ENCODE measurements at places on chromosomes 3 and 15.

- peak; percentile 29 for DNase-seq
Measured at GRCh38 chr15:36883713-36884517, 216.4 kb downstream of the MEIS2 start.

DNA sequence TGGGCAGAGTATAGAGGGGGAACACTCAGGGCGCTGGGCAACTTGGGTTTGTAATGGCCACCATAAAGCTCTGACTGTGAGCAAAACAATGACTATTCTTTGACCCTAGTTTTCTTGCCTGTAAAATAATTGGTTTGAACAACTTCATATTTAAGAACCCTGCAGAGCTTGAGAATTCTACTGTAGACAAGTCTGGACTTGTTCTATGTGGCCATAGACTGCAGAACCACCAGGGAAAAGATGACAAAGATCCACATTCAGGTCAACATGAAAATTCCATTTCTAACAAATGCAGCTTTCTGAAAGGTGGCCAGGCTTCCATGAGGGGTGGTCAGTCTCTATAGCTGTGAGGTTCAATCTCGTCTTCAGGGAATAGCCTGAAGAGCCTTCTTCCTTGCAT, 239.4 kb upstream of the LRRN1 start:
- DNase-seq: no peak

- DNase-seq: no peak
Measured at GRCh38 chr3:54180921-54181320, 58.6 kb downstream of the CACNA2D3 start.

DNA sequence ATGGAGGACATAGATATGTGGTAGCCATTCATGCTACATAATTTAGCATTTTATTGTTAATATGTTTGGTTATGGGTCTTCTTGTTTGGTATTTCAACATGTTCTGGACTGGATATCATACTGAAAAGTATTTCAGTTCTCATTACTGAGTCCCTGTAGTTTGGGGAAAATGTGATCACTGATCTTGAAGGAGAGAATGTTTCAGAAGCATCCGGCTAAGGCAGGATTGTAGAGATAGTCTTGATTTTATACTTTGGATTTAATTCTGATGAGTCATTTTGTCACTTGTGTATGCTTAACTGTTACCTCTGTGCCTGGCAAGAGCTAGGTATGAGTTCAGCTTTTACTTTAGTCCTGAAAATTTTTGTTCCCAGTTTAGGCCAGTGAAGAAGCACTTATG, 7.1 kb downstream of the CHD2 start:
- no peak for DNase-seq

GRCh38 chr3:25033407-25034029, 394.5 kb upstream of the RARB start:
- DNase-seq: no peak

- DNase-seq: no peak
Measured at GRCh38 chr3:45087155-45087554, 59.0 kb downstream of the CDCP1 start.

- DNase-seq: no peak
Measured at GRCh38 chr3:67361323-67361722, 293.1 kb downstream of the SUCLG2 start.

GRCh38 chr3:106006571-106006970, 137.8 kb upstream of the CBLB start:
- DNase-seq: no peak

DNA sequence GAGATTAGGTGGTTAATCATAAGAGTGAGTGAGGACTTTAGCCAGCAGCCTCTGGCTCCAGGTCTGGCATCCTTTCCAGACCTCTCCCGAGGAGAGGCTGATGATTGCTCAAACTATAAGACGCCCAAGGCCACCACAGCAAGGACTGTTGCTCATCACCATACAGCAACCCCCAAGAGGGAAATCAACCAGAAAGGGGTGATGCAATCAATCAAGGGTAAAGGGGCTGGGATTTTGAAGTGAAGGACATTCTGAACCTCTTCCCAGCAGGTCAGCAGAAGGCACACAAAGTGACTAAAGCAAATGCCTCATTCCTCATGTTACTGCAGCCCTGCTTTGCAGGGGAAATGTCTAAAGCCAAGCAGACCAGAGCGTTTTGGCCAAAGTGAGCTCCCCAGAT, 247.3 kb upstream of the IGF1R start:
- no peak for DNase-seq

GRCh38 chr3:72892081-72892775, 4.4 kb downstream of the GXYLT2 start:
- no peak for DNase-seq

GRCh38 chr15:51223771-51224229, 114.6 kb downstream of the CYP19A1 start:
- no peak for DNase-seq

GRCh38 chr15:37253877-37254276, 153.5 kb upstream of the MEIS2 start:
- DNase-seq: no peak

DNA sequence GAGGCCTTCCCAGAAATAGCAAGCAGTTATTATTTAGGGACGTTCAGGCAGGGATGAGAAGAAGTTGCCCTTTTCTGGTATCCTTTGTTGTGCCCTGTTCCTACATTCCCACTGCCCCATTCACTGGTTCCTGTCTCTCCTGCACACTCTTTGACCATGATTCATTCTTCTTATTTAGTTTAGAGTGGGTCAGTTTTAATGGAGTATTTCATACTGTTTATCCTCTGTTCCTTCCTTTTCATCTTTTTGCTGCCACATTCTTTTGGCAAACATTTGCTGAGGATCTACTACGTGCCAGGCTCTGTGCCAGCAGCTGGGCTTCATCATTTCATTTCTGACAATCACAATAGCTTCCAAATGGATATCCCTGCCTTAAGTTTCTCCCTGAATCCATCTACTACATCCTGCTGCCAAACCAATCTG, 11.8 kb upstream of the EID1 start:
- DNase-seq: no peak

DNA sequence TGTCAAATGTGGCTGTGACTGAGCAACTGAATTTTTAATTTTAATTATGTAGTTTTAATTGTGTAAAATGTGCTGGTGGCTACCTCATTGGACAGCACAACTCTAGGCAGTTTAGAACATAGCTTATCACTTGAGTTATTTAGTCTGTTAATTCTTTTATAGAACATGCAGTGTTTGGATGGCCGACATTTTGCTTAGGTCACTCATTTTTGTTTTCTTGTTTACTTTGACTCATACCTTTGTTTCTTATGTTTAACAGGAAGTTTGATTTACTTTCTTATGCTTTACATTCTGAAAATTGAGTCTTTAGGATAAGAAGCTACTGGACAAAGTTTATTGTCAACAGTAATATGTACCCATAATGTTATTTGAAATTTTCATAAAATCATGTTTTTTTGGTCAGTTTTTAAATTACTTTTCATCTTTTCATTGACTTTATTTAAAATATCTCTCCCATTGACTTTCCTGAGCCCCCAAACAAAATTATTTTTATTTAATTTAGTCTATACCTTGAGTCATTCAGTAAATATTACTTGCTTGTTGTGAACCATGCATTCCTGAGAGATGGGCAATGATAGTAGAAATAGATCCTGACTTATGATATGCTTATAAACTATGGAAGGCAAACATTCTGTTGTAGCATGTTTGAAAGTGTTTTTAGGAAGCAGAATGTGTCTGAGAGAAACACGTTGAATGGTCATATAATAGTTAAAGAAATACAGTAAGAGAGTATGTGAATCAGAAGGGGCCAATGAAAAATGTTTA, 60.6 kb downstream of the TCF12 start:
- no peak for DNase-seq

DNA sequence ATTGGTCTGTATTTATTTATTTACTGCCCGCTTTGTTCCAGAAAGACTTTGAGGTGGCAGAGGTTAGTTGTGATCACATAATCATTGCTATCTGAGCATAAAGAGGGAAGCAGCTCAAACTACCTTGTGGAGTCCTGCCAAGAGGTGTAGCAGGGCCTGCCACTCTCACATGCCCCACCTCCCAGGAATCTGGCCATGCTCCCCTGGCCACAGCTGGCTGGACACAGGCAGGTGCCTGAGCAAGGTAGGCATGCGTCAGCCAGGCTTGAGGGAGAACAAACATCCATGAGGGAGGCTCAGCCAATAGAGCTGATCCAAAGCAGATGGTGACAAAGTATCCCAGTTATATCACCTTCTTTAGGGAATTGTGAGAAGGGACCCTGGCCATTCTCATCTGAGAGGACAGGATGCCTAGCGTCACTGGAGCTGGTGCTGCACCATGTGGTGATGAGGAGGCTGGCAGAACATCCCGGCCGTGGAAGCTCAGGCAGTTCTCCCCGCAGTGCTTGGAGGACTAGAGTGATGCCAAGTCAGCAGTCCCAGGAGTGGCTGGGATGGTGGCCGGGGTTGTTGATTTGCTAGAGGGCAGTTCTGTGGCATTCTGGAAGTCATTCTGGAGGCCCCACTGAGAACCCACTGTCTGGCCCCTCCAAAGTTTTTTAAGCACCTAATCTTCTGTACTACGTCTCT, 6.8 kb upstream of the POLG start:
- DNase-seq: no peak

GRCh38 chr3:72818092-72818773, 30.0 kb downstream of the SHQ1 start:
- no peak for DNase-seq

- DNase-seq: no peak
Measured at GRCh38 chr3:190849607-190850006, 12.9 kb downstream of the GMNC start.

GRCh38 chr15:91622711-91623342, 230.7 kb upstream of the SLCO3A1 start:
- no peak for DNase-seq

- no peak for DNase-seq
Measured at GRCh38 chr3:80733522-80734176, 965.9 kb upstream of the ROBO1 start.

GRCh38 chr15:41950127-41950483, 22.3 kb downstream of the EHD4 start:
- no peak for DNase-seq

- DNase-seq: no peak
Measured at GRCh38 chr3:173708191-173708590, 310.6 kb downstream of the NLGN1 start.

GRCh38 chr3:33523093-33523667, 83.0 kb upstream of the UBP1 start:
- no peak for DNase-seq

DNA sequence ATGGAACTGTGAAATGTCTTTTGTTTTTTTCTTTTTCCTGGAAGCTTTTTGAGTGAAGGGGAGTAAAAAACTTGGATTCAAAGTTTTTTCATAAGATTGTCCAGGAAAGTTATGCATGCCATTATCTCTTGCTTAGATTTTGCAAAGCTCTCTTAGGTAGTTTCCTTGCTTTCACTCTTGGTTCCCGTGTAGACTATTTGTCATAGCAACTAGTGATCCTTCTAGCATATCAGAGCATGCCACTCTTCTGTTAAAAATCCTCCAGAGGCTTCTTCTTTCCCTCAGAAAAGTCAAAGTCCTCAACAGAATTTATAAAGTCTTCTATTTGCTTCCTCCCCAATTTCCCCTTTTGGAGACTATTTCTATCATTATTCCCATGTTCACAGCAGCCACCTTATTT, 21.1 kb downstream of the GTF2E1 start:
- DNase-seq: no peak

GRCh38 chr3:105518806-105519418, 152.2 kb downstream of the ALCAM start:
- no peak for DNase-seq

DNA sequence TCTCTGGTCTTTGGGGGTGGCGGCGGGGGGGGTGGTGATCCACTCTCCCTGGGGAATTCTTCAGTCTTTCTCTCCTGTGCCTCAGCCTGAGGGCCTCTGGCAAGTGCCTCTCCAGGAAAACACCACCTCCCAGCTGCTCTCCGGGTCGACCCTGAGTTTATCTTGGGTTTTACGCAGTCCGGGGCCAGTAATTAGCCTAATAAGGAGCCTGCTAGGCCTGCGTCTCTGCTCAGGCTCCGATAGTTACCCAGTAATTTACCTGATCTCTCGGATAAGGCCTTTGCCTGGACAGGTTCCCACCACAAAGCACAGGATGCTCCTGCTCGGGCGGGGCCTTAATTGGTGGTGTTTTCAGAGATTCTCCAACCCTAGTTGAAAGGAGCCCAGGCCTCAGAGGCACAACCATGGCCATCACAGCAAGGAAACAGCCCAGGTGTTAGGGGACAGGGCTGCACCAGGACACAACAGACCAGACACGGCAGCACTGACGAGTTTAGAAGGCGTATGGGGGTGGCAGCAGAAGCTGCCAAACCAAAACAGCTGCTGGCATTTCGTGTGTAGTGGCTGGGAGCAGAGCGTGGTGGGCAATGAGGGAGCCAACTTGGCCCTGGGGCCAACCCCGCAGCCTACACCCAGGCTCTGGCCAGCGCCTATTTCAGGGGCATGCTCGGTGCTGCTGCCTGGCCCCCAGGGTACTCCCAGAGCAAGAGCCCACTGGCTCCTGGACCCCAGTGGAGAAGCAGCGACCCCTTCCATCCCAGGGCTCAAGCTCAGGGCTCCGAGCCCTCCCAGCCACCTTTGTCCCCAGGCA, 71.4 kb downstream of the KLF13 start:
- peak; percentile 7 for DNase-seq

- DNase-seq: no peak
Measured at GRCh38 chr3:139286825-139287224, 57.0 kb upstream of the MRPS22 start.

DNA sequence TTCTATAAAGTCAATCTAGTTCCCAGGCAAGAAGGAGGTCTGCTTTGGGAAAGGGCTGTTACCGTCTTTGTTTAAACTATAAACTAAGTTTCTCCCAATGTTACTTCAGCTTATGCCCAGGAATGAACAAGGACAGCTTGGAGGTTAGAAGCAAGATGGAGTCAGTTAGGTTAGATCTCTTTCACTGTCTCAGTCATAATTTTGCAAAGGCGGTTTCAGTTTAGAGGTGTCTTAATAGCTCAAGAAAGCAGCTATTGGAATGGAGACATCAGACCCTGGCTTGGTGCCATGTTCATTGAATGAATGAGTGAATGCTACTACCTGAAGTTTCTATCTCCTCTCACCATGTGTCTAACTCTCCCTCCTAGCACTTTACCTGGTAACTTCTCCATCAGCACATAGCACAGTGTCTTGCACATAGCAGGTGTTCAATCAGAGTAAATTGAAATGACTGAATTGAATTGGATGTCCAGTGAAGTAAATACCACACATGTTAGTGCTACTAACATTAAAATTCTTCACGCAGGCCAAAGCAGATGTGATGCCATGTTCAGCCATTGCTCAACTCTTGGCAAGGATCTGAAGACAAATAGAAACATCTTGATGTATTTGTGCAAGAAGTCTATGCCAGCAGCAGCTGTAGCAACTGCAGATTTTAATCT, 28.2 kb downstream of the CLEC3B start:
- no peak for DNase-seq

DNA sequence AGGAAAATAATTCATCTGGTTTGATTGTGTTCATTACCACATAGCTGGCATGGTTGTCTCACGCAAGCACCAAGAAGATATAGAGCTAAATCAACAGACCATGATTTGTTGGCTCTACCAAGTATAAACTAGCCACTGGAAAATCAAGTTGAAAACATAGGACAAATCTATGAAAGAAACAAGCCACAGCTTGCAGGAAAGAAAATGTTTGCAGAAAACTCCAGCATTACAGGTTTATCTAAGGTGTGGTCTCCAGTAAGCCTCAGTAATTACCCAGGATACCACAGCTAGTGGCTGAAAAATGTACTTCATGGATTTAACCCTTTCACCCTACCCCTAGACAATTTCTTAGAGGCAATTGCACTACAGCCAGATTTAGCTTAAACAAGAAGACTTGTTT, 340.6 kb downstream of the SOX2 start:
- DNase-seq: no peak

GRCh38 chr3:153958635-153959595, 162.3 kb upstream of the ARHGEF26 start:
- DNase-seq: no peak

GRCh38 chr3:50550079-50550736, 17.3 kb downstream of the C3orf18 start:
- DNase-seq: peak; percentile 48

Data from memory B cell (primary cell).